ENCODE measurements at places on chromosomes 1 and 21.

GRCh38 chr1:41776891-41777441 is 141.8 kb downstream of the HIVEP3 start:
- DNase-seq: no peak

- DNase-seq: no peak
Measured at GRCh38 chr21:45570071-45570470, 27.8 kb upstream of the SLC19A1 start.

DNA sequence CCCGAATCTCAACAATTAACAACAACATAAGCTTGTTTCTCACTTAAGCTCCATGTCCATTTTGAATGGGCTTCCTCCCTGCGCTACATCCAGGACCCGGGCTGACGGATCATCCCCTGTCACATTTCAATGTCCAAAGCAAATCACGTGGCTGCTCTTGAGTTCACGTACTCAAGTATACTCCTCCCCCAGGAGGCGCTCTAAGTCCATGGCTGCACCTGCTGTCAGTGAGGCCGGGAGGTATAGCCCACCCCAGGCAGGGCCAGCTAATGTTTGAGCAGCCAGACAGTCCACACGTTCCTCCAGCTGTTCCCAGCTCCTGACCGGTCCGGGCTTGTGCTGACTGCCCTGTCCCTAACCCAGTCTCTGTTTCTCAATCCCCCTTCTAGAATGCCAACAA is 220.8 kb downstream of the SLC35F3 start:
- DNase-seq: no peak

DNA sequence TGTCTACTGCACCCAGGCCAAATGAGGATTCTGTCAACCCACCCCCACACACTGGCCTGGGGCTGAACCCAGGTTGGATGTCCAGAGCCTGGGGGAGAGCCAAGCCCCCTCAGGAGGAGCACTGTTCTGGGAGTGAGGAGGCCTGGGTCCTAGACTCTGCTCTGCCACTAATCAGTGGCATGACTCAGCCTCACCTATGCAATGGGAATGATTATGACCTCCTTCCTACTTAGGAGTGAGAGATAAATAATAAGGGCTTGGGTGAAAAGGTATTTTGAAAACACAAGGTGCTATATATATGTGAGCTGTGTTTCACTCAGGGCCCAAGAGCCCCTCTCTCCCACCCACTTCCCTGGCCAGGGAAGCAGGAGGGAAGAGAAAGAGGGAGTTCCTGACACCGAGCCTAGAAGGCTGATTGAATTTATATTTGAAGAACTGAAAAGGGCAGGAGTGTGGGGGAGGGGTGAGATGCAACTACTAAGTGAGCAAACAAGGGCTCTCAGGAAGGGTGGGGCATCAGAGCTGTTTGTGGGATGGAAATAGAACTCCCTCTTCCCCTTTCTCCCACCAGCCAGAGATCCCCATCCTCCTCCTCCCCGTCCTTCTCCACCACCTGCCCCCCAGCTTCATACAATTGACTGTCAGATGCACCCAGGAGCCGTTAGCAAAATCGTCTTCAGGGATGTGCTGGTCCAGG is 8.2 kb downstream of the IGSF9 start:
- DNase-seq: no peak

DNA sequence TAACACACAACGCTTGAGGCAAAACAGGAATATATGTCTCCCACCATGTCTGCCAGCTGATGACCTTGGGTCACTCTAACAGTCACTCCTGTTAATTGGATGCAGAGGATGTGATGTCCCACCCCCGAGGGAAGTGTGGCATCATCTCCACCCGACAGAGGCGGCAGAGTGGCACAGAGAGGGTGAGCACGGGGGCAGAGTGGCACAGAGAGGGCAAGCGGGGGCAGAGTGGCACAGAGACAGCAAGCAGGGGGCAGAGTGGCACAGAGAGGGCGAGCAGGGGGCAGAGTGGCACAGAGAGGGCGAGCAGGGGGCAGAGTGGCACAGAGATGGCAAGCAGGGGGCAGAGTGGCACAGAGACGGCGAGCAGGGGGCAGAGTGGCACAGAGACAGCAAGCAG is 44.3 kb downstream of the DISP3 start:
- DNase-seq: no peak

- no peak for DNase-seq
Measured at GRCh38 chr1:91502672-91503184, 2.1 kb downstream of the CDC7 start.

GRCh38 chr1:61962631-61963030 is 220.4 kb downstream of the PATJ start:
- no peak for DNase-seq

- no peak for DNase-seq
Measured at GRCh38 chr1:31593770-31594632, 17.7 kb downstream of the TINAGL1 start.

GRCh38 chr1:10475510-10475909 is 760 bp downstream of the PEX14 start:
- DNase-seq: no peak

GRCh38 chr21:42208036-42208435 is 10.9 kb upstream of the ABCG1 start:
- no peak for DNase-seq

DNA sequence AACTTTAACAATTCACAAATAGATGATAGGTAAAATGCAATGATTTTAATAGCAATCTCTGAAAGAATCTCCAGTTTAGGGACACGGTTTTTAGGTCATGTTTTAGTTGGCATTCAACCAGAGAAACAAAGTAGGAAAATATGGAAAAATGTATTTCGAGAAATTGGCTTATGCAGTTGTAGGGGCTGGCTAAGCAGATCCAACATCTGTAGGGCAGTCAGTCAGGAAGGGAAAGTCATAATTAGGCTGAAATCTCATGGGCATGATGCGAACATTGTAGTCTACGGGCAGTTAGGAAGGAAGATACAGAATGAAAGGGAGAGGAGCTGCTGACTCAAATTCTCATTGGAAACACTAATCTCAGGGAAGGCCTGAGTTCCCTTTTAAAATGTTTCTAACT is 1276.0 kb upstream of the ADGRL4 start:
- no peak for DNase-seq

GRCh38 chr1:19704247-19705113 is 39.8 kb downstream of the HTR6 start:
- DNase-seq: no peak

DNA sequence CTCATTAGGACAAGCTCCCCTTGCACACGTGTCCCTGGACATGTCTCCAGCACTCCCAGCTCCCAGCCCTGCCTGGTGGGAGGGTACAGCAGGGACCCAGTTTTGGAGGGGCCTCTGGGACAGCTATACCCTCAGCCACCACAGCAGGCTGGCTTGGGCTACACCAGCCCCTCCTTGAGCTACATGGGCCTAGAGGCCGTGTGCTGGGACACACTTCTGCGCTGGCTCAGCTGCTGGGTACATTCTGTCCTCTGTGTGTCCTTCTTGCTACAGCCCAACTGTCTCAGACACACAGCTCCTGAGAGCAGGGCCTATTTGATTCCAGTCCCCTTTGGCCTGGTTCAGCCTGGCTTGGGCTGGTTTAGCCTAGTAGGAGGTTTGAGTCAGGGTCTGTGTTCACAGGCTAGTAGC is 26.7 kb downstream of the DMAP1 start:
- no peak for DNase-seq

DNA sequence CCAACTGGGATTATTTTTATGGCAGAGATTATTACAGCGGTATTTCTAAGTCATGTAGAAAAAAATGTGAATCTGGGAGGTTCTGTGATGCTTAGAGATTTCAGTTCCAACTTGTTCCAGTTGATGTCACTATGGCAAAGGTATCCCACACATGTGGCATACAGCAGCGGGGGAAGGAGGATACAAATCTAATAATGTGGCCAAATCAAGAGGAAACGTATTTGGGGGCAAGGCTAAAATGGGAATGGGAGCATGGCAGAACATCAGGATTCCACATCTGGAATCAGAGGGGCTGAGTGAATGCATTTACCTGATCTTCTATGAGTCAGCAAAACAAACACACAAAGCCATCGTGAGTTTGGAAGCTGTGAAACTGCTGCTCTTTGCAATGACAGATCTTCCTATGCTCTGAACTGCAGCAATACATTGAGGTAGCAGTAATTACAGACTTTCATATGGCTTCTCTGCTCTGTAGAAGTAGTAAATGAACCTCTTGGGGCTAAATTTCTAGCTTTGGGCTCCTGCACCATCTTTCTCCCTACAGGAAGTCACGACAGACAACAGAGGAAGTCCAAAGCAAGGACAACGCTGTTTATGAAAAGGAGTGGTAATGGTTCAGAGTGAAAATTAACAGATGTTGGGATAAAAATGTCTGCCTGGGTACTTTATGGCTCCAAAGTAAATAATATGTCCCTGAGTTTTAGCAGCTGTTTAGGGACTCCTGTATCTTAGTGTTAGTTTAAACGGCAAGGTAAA is 55.5 kb downstream of the GABPA start:
- DNase-seq: no peak

DNA sequence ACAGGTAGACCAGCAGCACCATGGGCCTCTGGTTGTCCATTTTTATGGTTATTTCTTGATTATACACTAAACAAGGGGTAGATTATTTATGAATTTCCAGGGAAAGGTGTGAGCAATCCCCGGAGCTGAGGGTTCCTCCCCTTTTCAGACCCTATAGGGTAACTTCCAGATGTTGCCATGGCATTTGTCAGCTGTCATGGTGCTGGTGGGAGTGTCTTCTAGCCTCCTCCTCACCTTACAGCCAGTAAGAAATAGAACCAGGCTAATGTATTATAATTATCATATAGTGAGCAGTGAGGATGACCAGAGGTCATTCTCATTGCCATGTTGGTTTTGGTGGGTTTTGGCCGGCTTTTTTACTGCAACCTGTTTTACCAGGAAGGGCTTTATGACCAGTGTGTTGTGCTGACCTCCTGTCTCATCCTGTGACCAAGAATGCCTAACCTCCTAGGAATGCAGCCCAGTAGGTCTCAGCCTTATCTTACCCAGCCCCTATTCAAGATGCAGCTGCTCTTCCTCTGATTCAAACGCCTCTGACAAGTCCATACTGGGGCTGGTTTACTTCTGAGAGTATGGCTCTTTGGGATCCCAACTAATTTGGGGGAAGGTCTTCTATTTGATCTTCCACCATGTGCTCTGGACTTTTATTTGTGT is 13.5 kb upstream of the TINAGL1 start:
- DNase-seq: no peak

- no peak for DNase-seq
Measured at GRCh38 chr1:31752258-31752657, 11.9 kb downstream of the ADGRB2 start.

- no peak for DNase-seq
Measured at GRCh38 chr1:38133304-38133703, 86.7 kb upstream of the POU3F1 start.

GRCh38 chr1:1291548-1292441 is 11.6 kb downstream of the SCNN1D start:
- no peak for DNase-seq

DNA sequence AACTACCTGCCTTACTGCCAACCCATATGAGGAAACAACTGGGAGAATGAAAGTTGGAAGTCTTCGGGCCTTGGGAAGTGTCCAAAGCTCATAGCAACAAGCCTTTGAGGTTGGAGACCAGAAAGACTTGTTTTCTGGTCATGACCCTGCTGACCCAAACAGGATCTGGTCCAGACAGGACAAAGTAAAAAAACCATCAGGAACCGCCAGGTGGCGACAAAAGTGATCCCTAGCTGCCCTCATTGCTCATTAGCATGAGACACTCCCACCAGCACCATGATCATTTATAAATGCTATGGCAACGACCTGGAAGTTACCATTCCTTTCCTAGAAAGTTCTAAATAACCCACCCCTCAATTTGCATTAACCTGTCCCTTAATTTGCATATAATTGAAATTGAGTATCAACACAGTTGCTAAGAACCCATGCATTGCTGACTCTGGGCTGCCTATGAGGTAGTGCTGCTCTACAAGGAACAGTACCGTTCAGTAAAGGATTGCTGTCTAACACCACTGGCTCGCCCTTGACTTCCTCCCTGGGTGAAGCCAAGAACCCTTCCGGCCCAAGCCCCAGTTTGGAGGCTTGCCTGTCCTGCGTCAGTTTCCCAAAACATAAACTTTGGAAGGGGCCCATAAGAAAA is 89.0 kb downstream of the URB2 start:
- no peak for DNase-seq

DNA sequence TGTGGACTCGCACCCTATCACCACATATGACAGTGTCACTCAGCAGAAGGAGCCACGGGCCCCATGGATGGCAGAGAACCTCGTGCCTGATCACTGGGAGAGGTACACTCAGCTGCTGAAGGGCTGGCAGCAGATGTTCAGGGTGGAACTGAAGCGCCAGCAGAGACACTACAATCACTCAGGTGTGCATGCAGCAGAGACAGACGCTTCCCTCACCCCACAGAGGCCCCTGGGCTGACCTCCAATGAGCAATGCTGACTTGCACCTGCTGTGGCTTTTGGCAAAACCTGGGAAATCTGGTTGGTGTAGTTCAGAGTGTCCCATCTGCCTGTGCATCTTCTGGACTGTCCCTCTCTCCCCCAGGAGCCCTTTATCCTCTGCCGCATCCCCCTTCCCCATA is 51.9 kb downstream of the KIAA1614 start:
- no peak for DNase-seq

DNA sequence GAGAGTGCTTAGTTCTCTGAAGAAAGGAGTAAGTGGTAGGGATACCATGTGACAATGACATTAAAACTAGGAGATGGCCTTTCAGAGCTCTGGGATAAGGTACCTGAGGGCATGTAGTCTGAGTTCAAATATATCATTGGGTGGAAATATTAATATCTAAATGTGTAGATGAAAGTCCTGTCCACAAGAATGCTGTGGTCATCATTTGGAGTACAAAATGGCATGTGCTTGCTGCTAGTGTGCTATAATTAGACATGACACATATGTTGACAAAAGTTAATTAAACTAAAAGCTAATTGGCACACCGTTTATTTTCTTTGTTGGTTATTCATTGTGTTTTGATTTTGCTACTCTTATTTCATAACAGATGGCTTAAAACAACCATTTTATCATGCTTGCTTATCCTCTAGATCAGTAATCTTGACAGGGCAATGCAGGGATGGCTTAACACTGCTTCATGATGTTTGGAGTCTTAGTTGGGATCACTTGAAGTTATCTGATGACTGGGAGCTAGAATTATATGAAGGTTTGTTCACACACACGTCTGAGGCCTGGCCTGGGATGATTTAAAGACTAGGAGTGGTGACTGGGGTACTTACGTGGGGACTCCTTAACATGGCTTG is 31.0 kb downstream of the CC2D1B start:
- DNase-seq: no peak

DNA sequence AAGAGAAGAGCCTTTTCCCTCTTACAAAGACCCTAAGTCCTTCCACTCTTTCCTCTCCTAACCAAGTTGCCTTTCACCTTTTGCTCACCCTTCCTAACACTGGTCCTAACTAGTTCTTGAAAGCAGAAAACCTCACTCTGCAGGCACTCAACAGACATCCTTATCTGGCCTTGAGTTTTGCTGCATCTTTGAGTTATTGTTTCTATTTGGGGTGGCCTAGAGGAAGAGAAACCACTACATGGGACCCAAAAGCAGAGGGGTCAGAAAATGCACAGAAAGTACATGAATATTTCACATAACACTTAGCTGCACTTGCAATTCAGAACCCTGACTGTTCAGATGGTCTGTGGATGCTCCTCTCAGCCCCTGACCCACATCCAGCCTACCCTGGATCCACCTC is 178.3 kb upstream of the SYT6 start:
- no peak for DNase-seq

GRCh38 chr1:22696610-22697009 is 14.0 kb upstream of the EPHB2 start:
- no peak for DNase-seq

All from esophagus squamous epithelium (tissue), 5 donors.